Prostate gland (tissue), 2 donors: ENCODE measurements at places on chromosomes 1 and 21. TPM values are rescaled to one million over a fixed set of nuclear protein-coding genes. Genes with fewer than 3 reads are reported as not detected.

DNA sequence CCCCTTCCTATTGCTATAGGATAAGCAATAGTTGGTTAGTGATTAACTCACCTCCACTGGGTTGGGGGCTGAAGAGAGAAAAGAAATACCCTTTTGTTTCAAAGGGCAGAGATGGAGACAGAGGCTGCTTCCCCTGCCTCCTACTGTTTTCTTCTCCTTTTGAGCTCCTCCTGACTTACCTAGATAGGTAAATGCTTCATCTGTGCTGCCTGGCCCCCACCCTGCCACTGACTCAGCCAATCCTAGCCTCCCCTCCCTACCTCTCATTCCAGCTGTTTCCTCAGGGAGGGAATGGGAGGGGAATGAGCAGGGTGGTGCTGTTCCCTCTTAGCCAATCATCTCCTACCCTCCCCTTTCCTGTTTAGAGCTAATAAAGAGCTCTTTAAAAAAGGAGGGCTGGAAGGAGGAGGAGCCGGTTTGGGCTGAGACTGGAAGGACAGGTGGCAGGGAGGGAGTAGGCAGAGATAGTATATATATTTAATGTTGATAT lies at the start of gene C1orf116:
Gene C1orf116 (minus strand): TSS at position 229 of the 490 bp plus-strand sequence. CDS start 5,158 bp downstream, outside the sequence.
- DNase-seq, result peak; percentile 93

GRCh38 chr1:87457408-87457807 lies 128.7 kb downstream of the LMO4 start:
- no peak for DNase-seq

- no peak for DNase-seq
Observed at GRCh38 chr1:14803002-14803789, 204.7 kb downstream of the KAZN start.

NOC2L gene
- total RNA-seq, result 43.2 TPM

HCRTR1 gene
- total RNA-seq, result not detected

DNA sequence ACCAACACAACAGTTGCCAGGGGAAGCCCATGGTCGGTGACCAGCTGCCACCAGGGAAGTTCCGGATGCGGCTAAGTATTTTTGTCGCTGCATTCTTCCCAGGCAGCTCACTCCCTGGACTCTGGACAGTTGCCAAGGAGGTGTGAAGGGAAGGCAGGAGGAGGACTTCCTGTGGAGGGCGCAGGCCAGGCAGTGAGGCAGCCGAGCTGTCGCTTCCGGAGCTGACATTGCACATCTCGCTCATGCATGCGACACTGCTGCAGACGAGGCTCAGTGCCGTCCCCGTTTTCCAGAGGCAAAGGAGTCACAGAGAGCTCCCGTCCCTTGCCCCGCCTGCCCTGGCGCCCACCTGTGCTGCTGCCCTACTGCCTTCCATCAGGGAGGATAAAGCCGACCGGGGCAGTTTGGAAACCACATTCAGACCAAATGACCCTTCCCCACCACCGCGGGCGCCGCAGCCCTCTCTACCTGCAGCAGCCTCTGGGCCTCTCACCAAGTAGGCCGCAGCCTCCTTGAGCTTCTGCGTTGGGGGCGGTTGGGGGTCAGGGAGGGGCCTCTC lies 81.4 kb downstream of the NENF start:
- no peak for DNase-seq

GRCh38 chr1:206878456-206878855 lies 13.0 kb downstream of the IL20 start:
- DNase-seq, result no peak

DIO1 gene
- 0.23 TPM for total RNA-seq

GRCh38 chr1:25579292-25580252 lies 36.2 kb downstream of the LDLRAP1 start:
- DNase-seq, result no peak

GRCh38 chr1:173661271-173661670 lies 8.4 kb downstream of the ANKRD45 start:
- DNase-seq, result no peak

- DNase-seq, result no peak
Observed at GRCh38 chr1:187003353-187003752, 174.6 kb downstream of the PLA2G4A start.

DCLRE1B gene
- total RNA-seq, result 4.2 TPM

ZNF683 gene
- not detected for total RNA-seq

GRCh38 chr1:41767534-41768525 lies 150.9 kb downstream of the HIVEP3 start:
- peak; percentile 48 for DNase-seq

GRCh38 chr1:167447521-167448136 lies 70.7 kb downstream of the CD247 start:
- no peak for DNase-seq

GRCh38 chr1:214739621-214740238 lies 136.7 kb downstream of the CENPF start:
- DNase-seq, result no peak

GRCh38 chr1:199809311-199809710 lies 218.2 kb upstream of the NR5A2 start:
- no peak for DNase-seq

CYYR1 gene
- total RNA-seq, result 13.3 TPM

GRCh38 chr1:66840929-66841328 lies 39.9 kb upstream of the INSL5 start:
- DNase-seq, result no peak

PALMD gene
- total RNA-seq, result 18.2 TPM

DNA sequence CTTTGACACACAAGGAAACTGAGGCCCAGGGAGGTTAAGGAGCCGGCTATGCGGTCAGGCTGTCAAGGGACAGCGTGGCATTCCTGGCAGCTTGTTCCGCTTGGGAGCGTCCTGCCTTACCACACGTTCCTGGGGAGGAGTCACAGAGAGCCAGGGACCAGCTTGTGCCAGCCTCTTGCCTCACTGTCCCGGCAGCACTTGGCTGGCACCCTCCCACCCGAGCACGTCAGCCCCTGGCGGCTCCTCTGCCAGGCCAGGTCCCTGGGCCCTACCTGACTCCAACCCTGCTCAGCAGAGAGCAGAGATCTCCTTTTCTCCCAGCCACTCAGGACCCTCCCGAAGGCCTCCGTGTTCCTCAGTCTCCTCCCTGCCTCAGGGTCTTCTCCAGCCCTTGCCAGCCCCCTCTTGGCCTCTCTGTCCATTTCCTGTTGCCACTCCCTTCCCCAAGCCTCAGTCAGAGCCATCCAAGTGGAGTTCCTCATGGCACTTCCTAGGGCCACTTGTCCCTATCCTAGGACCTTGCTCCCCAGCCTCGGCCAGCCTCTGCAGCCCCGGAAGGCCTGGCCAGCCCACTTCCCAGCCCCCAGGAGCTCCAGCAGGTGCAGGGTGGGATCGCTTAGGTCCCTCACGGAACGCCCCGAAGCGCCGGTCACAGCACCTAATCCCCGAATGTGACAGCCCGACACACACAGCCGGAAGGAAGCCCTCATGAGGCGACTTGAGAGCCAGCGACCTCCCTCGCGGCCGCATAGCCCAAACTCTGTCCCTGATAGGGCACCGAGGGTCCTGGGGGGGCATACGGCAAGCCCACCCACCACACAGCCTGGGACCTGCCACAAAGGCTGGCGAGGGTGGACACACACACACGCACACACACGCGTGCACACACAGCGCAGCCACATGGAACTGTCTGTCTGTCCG lies 130.3 kb downstream of the CASZ1 start:
- peak; percentile 92 for DNase-seq

MSH4 gene
- 0.91 TPM for total RNA-seq

- DNase-seq, result peak; percentile 88
Observed at GRCh38 chr1:185646202-185646683, 87.9 kb upstream of the HMCN1 start.

LYPD8 gene
- not detected for total RNA-seq

DNA sequence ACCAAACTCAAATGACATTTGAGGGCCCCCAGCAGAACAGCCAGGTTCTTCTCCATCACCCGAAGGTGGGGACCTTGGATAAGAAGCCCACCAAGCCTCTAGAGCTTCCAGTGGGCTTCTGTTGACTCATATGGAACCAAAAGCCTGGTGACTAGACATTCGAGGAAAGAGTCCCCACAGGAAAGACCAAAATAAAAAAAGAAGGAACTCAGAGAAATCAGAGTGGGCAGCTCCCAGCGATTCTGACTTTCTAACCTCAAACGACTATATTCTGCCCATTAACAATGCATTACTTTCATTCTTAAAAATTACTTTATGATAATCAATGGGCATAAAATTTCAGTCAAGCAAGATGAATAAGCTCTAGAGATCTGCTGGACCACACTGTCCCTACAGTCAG lies 9.6 kb upstream of the CHIT1 start:
- DNase-seq, result no peak

GRCh38 chr1:20399606-20400180 lies 86.3 kb downstream of the CAMK2N1 start:
- no peak for DNase-seq

CRP gene
- not detected for total RNA-seq

DNA sequence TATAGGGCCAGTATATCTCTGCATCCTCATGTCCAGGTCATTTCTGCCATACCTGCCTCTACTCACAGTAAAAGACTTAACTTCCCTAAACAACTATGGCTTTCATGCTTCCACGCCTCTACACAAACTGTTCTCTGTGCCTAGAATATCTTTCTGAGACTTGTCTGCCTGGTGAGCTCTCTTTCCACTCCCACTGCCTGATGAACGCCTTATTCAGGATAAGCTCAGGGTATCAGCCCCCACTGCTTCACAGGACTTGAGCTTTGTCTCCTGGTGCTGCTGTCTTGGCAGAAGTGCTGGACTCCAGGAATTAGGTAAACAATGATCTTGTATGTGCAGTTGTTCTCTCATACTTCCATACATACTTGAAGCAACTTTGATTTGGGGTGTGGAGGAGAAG lies 4.8 kb upstream of the DDX20 start:
- DNase-seq, result no peak

GRCh38 chr1:111221276-111221632 lies 6.3 kb upstream of the CHI3L2 start:
- DNase-seq, result no peak

TNFRSF1B gene
- 18.4 TPM for total RNA-seq

DNA sequence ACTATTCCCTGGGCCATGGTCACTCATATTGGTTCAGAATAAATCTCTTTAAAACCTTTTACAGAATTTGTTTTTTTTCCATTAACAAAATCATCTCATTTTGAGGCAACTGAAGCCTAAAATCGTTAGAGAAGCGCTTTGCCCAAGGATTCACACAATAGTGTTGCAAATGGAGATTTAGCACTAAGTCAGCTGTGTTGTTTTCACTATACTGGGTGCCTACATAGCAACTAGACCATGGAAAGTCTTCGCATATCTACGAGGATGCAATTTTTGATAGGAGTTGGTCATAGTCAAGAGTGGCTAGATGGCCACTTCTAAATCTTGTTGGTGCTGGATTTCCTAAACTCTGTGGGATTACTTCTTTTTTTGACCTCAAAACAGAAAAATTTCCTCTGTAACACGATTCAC lies 530 bp upstream of the TIPRL start:
- DNase-seq, result no peak

DNA sequence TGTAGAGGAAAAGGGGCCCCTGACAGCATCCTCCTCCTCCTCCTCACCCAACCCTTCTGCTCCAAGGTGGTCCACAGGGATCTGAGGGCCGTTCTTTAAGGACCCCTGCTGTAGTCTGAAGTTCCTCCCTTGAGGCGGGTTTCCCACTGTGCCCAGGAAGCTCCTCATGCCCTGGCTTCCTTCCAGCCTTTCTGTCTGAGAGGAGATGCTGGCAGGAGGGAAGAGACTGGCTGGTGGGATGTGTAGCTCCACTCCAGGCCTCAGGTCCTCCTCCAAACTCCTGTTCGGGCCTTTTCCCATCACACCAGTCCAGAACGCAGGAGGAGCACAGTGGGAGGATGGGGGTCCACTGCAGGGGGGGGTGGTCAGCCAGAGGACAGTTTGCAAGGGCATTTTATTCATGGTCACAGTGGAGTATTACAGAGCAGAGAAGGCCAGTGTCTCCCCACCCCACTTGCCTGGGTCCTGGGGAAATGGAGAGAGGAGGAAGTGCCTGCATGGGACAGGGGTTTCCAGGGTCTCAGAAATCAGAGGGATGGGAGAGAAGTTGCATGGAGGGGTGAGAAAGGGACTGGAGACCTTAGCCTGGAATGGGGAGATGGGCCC lies 7.8 kb downstream of the ETV3L start:
- DNase-seq, result no peak

DNA sequence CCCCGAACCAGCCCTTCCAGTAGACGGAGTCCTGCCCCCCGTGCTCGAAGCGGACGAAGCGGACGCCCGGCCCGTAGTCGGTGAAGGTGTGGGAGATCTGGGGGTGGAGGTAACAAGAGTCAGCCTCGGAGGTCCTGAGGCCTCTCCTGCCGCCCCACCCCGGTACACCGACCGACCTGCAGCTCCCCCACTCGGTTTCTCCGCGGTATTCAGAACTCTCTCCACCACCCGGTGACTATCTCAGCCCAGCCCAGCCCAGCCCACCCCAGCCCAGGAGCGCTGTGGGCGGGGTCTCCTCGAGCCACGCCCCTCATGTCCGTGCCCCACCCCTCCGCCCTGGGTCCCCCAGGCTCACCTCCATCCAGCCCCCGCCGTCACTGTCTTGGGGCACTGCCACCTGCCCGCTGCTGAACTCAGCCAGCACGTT lies 5.5 kb downstream of the FBXO2 start:
- DNase-seq, result no peak

DYNLT4 gene
- total RNA-seq, result 4.0 TPM

DNA sequence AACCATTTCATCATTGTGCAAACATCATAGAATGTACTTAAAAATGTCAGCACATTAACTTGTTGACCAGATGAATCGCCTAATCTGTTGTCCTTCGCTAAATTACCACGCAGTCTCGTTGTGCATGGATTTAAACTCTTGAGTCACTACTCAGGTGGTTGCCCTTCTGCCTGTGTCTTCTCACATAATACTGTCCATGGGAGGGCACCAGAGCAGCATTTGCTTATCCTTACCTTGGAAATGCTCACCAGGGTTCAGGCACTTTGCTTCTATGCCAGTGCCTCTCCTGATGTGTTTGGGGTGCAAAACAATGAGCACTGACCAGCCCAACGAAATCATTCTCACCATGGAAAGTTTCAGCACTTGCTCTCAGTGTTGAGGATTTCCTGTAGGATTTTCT lies 559.9 kb downstream of the RWDD3 start:
- no peak for DNase-seq

DNA sequence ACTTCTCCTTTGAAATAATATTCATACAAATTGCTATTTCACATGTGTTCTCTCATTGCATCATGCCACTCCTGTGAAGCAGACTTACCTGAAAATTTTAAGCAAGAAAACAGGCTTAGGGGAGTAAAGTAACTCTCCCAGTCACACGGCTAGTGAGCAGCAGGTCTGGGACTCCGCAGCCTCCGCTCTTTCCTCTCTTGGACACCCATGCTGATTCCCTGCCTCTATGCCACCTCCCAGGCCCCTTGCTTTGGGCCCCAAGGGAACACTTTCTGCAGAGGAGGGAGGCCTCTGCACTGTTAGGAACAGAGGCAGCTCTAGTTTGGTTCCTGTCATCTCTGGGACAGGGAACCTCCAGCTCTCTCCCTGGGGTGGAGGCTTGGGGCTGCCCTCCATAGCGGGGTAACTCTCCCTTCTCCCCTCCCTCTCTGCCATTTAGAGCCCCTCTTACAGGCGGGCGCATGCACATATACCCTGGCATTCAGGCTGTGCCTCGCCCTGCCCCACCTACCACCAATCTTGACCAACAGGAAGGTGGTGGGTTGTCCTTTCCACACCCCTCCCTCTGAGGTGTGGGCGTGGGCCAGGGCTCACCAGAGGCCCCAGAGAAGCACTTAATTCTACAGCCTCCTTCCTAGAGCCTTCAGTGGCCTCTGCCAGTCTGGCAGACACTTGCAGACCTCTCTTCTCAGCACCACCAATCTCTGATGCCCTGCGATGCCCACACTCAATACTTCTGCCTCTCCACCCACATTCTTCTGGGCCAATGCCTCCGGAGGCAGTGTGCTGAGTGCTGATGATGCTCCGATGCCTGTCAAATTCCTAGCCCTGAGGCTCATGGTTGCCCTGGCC lies at the start of gene RXFP4:
Gene RXFP4 (plus strand): TSS at position 646 of the 852 bp plus-strand sequence. CDS start 72 bp downstream, at position 718.
- DNase-seq, result no peak
